ENCODE measurements at places on chromosomes 11 and 22.

DNA sequence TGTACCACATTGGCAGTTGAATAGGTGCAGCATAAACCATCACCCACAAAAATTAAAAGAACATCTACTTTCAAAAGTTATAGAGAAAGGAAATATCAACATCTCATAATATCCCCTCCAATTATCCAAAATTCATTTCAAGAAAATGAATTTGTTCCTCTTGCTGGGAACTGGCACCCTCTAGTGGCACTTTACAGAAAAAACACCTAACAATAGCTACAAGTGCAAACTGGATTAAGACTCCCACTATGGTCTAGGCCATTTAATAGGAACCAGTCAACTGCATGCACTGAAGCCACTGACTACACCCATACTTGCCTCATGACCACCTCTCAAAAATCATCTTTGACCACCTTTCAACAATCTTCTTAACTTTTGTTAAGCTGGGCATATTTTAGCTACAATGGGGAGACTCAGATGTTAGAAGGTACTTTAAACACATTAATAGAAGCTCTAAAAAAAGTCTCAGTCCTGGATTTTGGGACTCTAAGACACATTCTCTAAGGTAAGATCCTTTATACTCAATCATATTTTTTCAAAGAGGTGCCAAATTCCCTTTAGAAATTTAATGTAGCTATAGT is 17.3 kb downstream of the TRAF6 start:
- peak; percentile 75 for DNase-seq

DNA sequence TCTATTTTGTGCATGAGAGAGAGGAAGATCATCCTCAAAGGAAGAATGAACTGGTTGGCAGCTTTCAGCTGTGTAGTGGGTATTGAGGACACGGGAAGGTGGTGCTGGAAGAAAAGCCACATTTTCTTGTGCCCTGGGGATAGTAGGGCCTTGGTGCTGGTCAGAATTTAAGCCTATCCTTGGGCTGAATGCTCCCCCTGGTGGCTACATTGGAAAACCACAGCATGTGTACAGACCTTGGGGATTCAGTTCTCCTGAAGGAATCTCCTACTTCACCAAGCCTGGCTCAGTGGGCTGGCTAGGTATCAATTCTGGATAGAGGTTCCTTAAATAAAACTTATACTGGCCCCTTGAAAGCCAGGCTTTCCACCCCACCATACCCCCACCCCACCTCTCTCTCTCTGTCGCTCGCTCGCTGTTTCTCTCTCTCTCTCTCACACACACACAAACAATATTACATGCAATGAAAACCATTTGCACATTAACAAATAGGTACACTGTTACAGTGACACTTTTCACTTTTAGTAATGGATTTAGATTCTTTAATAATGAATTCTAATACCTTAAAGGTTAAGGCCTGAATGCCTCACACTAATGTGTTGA is 2.8 kb upstream of the OR51M1 start:
- peak; percentile 35 for DNase-seq

DNA sequence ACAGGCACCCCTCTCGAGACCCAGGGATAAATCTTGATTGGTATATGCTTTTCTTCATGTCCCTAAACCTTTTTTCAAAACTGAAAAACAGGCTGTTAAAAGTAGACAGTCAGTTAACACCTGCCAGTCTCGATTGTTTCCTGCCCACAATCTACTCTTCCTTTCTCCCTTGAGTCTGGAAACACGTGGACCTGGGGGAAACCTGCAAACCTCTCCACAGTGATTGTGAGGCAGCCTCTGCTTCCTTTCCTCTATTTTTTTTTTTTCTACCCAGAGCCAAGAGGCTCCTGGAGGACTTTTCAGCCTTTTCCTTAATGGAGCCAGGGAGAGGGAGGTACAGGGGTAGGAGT is 69.4 kb upstream of the CLMP start:
- DNase-seq = no peak

DNA sequence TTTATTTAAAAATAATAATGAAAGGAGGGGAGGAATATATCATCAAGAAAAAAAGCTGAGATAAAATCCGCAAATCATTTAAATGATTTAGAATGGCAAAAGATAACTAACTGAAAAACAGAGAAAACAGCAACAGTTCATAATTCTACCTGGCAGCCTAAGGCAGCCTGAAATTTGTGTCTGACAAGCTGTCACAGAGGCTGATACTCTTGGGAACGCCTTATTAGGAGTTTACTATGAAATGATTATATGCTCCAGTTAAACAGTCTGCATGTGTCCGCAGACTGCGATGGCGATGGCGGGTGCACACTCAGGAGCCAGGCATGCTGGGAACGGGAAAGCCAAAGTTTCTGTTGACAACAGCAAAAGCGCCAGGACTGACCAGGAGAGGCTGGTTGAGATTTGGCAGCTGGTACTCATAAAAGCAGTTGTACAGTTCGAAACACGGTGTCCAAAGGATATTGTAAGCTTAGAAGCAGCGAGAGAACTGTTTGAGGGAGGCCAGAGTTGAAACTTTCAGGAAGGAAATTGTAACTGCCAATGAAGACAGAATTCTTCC is 172.9 kb upstream of the MPPED2 start:
- no peak for DNase-seq

GRCh38 chr11:104897891-104898684 is at the start of gene CASP12:
Gene CASP12, minus strand, starts transcription at chr11:104898460.
- DNase-seq = no peak

DNA sequence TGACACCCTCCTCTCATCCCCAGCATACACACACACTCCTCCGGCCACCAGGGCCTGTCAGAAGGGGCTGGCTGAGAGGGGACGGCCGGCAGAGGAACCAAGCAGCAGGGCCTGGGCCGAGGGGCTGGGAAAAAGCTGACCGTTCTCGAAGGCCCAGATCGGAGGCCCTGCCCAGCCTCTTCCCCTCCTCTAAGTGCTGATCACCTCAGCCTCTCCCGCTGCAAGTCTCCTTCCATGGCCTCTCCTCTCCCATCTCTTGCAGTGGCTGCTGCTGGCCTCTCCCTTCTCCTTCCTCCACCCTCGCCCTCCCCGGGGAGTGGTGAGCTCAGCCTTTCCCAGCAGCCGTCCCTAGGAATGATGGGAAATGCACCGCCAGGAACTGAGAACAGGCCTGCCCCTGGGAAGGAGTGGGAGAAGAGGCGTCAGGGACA is 39.6 kb downstream of the ARRB1 start:
- no peak for DNase-seq

- no peak for DNase-seq
Measured at GRCh38 chr11:57155838-57156607, 25.7 kb upstream of the LRRC55 start.

DNA sequence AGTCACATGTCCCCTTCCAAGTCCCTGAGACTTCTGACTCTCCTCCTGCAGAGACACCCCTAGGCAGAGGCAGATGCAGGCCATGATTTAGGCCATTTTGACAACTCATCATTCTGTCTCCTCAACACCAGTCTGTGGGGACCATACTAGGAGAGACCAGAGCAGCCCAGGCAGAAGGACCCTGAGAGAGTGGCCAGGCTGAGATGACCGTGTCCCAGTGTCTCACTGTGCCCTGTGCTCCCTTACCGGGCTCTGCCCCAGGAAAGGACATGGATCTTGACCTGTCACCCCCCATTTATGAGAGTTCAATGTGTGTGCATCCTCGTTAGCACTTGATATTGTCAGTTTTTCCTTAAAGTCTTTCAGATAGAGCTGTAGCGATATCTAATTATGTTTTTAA is 52.4 kb upstream of the IGLL5 start:
- DNase-seq = no peak

DNA sequence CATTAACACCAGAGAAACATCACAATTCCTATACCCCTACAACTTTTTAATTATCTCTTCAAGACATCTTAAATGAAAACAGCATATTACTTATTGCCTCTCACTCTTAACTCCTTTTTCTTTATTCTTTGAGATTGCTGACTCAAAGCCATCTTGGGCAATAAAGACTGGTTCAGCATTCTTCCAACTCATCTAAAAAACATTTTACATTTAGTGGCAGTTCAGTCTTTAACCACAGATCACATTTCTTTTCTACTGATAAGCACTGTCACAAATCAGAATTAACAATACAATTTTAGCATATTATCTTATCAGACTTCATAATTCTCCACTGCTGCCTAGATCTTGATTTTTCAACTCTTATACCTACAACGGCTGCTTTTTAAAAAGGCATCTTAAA is 34.0 kb downstream of the SIK3 start:
- no peak for DNase-seq

- peak; percentile 16 for DNase-seq
Measured at GRCh38 chr11:118610225-118610772, 2.9 kb downstream of the PHLDB1 start.

DNA sequence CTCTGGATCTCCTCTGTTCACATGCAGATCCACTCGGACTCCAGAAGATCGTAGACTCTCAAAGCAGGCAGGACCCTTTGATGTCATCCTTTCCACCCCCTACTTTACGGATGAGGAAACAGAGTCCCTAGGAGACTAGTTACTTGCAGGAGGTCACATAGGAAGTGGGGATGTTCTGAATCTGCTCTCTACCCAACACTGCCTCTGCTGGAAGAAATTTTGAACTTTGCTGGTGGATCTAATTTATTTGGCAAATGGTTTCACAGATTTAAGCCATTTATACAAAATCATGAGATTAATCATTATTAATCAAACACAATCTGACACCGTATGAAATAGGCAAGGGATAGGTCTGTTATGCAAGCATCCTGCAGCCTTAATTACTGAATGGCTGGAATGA is 55.0 kb upstream of the USP47 start:
- peak; percentile 40 for DNase-seq

DNA sequence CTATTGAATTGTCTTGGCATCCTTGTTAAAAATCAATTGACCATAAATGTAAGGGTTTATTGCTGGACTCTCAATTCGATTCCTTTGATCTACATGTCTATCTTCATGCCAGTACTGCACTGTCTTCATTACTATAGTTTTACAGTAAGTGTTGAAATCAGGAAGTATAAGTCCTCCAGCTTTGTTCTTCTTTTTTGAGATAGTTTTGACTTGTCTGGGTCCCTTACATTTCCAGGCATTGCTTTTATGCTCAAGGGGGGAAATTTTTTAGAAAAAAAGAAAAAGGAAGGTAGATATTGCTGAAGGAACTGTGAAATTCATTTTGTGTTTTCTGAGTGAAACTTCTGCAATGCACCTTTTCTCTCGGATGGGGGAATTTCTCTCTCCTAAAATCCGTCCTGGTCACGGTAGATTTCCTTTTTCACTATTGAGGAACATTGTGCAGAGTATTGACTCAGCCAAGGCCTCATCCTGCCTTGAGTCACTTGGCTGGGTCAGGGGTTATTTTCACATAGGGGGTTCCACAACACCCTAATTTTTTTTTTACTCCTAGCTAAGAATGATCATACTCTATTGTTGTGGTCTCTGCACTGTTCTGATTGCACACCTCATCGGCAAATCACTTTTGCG is 2.8 kb upstream of the ACER3 start:
- DNase-seq = peak; percentile 37

DNA sequence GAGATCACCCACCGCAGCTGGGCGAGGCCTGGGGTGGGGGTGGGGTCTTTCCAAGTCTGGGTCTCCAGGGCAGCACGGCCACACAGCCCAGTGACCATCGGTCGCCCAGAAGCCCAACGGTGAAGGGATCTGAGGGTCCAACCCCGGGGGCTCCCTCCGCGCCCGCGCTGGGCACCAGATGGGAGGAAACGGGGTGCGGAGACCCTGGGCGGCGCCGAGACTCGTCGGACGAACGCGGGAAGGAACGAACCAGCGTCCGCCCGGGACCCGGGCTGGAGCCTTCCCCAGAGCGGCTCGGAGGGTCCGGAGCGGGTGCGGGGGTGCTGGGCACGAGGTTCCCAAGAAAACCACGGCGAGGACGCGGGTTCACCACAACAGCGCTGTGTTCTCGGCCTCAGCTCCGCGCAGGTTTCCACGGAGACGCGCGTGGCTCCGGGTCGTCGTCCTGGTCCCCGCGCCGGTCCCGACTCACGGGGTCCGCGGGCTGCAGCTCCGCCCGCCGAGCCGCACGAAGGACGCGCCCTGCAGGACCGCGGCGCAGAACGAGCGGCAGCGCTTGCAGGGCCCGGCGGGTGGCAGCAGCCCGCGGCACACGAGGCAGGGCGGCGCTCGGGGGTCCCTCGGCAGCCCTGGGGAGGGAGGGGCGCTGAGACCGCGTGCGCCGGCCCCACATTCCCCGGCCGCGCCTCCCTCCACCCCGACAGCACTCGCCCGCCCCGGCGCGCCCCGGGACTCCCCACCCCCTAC is 2.3 kb upstream of the IL17REL start:
- DNase-seq = no peak

- DNase-seq = no peak
Measured at GRCh38 chr11:73380897-73381410, 4.8 kb downstream of the RELT start.

GRCh38 chr11:130671801-130672700 is 223.6 kb downstream of the ADAMTS15 start:
- DNase-seq = no peak

GRCh38 chr11:131662993-131663392 is 292.6 kb downstream of the NTM start:
- DNase-seq = no peak

DNA sequence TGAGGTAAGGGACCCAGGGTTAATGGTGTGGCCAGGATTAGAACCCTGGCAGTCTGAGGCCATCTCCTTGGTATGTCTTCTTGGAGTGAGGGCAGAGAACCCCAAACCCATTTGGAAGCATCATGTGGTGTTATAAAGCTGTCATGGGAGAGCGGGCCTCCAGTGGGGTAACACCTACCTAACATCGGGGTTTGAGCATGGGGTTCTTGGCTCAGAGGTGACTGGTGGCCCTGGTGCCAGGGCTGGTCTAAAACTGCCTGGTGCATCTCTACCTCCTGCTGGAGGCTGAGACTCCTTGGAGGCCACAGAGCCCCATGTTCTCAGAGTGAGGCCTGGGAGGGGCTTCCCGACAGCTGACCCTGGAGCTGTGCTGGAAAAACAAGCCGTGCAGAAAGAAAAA is 4.5 kb downstream of the PRDM11 start:
- DNase-seq = no peak

- no peak for DNase-seq
Measured at GRCh38 chr22:33706100-33706499, 214.2 kb downstream of the LARGE1 start.

DNA sequence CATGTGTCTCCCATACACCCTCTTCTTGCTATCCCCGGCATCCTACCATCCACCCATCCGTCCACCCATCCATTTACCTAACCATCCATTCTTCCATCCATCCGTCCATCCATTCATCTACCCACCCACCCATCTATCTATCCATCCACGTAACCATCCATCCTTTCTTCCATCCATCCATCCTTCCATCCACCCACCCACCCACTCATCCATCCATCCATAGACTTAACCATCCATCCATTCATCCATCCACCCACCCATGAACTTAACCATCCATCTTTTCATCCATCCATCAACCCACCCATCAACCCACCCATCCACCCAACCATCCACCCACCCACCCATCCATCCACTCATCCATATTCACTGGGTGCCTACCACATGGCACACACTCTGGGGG is 10.6 kb upstream of the CDC42EP2 start:
- DNase-seq = no peak
